ENCODE measurements at places on chromosomes 2 and 18.
A peak's percentile ranks its signal among the peaks of the same experiment; 100 is the strongest.

DNA sequence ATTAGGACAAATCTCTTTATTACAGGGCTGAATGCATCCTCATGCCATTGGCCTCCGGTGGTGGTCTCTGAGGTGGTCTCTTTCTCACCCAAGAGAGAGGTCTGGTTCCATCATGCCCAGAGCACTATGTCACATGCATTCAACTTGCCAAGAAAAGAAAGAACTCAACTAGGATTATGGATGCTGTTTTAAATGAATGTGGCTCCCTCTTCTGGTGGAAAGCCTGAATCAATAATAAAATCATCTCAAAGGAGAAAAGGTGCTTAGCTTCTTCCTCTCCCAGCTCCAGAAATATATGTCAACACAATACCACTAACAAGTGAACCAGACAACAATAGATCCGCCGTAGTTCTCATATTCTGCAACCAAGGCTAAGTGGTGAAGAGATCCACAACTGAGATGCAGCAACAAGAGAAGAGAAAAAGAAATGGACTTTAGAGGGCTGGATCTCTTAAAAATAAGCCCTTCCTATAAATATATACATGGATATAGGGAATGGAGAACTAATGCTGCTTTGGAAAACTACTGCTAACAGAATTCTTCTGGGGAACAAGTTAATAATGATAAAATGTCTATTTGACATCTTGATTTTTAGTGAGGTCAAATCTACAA is 396.8 kb downstream of the NCKAP5 start:
- DNase-seq, result peak; percentile 44

DNA sequence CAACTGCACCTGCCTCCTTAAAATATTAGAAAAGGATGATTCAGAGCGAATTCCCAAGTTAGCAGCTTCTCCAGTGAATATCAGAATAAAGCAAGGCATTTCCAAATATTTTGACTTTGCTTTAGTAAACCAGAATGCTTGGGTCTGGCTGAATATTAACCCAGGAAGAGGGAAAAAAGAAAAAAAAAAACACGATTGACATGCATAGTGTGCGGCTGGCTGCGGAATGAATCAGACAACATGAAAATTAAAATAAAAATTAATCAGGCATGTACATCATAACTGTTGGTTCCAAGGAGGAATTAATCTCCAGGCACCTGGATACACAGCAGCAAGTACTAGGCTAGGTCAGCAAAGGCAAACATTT is 105.8 kb upstream of the NCKAP5 start:
- DNase-seq, result no peak

- no peak for DNase-seq
These were observed 6.2 kb upstream of the KLHL14 start for GRCh38 chr18:32779010-32779409.

GRCh38 chr18:54528942-54529376 is 62.1 kb upstream of the DYNAP start:
- DNase-seq, result no peak

DNA sequence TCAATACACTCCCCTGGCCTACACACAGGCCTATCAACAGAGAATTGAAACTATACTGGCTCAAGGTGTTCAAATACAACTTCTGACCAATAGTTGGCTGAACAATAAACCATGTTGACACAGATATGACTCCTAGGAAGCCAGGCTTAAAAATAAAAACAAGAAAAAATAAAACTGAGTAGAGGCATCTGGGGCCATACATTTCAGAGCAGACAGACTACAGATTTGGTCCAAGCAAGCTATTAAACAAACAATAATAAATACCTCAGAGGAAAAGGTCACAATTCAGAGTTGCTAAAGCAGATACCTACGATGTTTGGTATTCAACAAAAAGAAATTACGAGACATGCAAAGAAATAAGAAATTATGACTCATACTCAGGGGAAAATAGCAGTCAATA is 132.8 kb upstream of the ACVR2A start:
- DNase-seq, result no peak

Measured in suppressor macrophage treated with lipopolysaccharide for 1 hour (primary cell).